Suppressor macrophage treated with lipopolysaccharide for 4 hours (primary cell): ENCODE measurements at places on chromosomes 11 and 22.
A peak's percentile ranks its signal among the peaks of the same experiment; 100 is the strongest.

GRCh38 chr11:120539667-120540369, 28.3 kb downstream of the GRIK4 start:
- no peak for DNase-seq

GRCh38 chr22:27377501-27378295, 423.9 kb downstream of the MN1 start:
- DNase-seq = no peak

DNA sequence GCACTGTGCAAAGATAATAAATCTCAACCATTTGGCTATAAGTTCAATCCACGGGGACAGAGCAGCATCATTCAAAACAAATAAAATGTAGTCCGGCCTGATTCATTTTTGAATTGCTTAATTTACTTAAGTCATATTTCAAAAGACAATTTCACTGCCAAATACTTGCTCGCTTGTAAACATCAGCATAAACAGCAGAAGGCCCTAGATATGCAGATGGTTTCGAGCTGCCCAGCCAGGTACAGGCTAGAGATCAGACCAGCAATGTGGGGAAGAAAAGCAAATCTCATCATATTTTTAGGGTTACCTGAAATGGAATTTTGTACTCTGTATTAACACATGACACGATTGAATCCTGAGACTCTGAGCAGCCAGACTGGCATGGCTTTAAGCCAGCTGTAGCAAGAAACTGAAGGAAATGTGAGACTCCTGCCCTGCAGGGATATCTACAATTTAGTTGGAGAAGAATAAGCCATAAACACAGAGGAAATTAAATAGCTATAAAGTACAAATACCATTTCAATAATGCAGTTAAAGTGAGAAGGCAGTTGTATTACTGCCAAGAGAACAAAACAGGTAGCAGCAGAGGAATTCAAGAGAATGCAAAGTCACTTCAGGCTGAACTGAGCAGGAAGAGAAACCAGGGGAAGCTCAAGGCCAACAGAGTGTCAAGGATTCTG, 440.3 kb downstream of the ETS1 start:
- no peak for DNase-seq

DNA sequence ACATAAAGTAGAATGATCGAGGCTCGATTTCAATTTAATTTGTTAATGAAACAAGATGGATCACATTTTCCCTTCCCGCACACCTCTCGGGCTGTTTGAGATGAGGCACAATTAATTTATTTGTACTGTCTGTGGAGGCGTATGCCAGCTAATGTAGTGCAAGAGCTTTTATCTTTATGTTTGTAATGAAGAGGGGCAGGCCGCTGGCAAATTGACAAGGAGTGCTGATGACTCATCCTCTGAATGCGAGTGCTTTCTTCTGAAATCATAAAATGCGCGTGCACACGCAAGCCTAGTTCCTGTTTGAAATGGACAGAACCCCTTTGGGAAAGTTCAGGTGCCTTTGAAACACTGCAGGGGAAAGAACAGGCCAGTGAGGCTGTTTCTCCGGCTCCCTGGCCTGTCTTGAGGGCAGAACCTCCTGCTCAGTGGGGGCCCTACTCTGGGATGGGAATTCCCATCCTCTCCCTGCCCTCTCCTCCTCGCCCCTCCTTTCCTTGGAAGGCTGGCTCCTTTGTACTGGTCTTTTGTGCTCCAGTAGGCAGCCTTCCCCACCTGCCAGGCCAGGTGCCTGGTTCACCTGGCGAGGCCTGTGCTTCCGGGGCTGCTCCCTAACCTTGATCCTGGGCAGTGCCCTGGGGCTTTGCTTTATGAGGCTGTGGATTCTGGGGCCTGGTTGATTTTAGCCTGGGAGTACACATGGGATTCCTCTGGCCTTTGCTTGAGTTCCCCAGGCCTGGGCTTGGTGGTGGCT, 50.3 kb downstream of the TEAD1 start:
- no peak for DNase-seq

- DNase-seq = no peak
Measured at GRCh38 chr11:76355172-76355571, 25.8 kb downstream of the THAP12 start.

- DNase-seq = no peak
Measured at GRCh38 chr11:131792243-131792642, 421.8 kb downstream of the NTM start.

- DNase-seq = no peak
Measured at GRCh38 chr11:635945-636510, 1.0 kb upstream of the DRD4 start.

GRCh38 chr11:106986261-106986660, 32.0 kb downstream of the GUCY1A2 start:
- DNase-seq = no peak

GRCh38 chr22:21014726-21015465, at the start of gene P2RX6:
TSS of gene P2RX6 (plus strand) at chr22:21015165. CDS start at chr22:21015175, 10 bp downstream.
- peak; percentile 27 for DNase-seq

GRCh38 chr22:35305525-35306070, 5.9 kb downstream of the TOM1 start:
- DNase-seq = no peak

DNA sequence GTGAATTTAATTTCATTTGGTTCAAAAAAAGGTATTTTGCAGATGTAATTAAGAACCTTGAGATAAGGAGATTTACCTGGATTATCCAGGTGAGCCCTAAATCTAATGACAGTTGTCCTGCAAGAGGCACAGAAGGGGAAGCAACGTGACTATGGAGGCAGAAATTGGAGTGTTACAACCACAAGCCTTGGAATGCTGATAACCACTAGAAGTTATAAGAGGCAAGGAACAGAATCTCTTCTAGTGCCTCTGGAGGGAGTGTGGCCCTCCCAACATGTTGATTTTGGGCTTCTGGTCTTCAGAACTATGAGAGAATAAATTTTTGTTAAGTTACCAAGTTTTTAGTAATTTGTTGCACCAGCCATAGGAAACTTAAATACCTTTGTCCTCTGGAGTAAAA, 32.8 kb downstream of the RRM1 start:
- DNase-seq = no peak
